GM12865 (cell line): ENCODE measurements at places on chromosomes 2 and 18.

- DNase-seq = no peak
These were observed 318.4 kb downstream of the GULP1 start for GRCh38 chr2:188610050-188610444.

DNA sequence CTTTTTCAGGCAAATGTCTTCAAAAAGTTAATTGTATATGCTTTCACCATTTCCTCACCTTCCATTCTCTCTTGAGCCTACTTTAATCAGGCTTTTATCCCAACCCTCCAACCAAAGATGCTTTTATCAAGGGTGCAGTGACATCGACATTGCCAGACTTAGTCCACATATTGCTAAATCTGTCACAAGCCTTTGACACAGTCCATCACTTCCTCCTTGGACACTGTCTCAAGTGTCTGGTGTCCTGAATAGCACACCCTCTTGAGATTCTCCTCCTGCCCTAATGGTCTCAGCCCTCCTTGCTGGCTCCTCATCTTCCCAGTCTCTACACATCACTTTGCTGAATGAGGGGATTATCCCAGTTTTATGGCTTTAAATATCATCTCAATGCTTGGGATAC lies 147.5 kb upstream of the SLC39A10 start:
- DNase-seq = no peak

GRCh38 chr18:24491927-24492834 lies 31.7 kb downstream of the HRH4 start:
- DNase-seq = peak; percentile 91

DNA sequence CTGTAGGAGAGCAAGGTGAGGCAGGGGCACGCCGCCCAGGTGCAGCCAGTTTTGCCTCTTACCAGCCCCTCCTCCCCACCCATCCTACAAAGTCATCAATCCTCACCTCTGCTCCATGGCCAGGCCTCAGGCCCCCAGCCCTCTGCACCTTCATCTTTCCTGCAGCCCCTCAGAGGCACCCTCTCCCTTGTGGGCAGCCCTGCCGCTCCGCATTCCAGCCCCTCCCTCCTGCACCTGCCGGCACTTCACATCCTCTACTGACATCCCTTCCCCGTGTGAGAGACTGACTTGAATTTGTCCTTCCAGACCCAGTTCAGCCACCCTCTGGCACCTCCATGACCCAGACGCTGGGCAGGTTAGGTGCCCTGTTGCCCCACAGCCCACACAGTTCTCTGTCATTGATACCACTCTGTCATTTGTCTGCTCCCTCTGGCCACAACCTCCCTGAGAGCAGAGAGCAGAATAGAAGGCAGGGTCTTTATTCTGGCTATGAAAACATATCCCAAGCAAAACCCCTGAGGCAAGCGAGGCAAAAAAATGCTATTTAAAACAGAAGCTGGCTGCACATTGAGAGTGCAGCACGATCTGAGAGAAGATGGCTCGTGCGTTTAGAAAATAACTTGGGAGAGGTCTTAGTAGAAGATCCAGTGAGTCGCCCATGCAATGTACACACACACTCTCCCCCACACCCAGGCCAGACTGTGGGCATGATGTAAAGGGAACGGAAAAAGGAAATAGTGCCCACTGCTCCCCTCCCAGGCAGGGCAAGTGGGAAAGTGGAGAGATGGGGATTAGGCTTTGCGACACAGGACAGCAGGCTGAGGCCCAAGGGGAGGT lies 25.9 kb downstream of the SDC1 start:
- no peak for DNase-seq

DNA sequence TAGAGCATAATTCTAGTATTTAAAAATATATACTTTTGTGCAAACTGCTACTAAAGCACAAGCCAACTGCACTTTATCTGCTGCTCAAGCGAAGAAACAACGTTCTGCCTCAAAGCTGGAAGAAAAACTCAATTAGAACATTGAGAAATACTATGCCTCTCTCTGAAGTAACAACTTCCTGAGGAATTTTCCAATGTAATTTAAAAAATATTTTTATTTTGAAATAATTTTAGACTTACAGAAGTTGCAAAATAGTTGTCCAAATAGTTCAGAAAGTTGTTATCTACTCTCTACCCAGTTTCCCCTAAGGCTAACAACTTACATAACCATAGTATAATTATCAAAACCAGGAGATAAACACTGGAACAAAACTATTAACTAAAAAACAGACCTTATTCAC lies 12.3 kb upstream of the POLI start:
- DNase-seq = no peak

GRCh38 chr18:1124495-1124894 lies 219.8 kb downstream of the ADCYAP1 start:
- no peak for DNase-seq
